ENCODE measurements at places on chromosomes 5 and 9. TPM values are rescaled to one million over a fixed set of nuclear protein-coding genes. Genes with fewer than 3 reads are reported as not detected.

GRCh38 chr9:93096811-93097382, 880 bp downstream of the CARD19 start:
- no peak for DNase-seq

LCN9 gene
- not detected for total RNA-seq

URM1 gene
- 49.8 TPM for total RNA-seq

DNA sequence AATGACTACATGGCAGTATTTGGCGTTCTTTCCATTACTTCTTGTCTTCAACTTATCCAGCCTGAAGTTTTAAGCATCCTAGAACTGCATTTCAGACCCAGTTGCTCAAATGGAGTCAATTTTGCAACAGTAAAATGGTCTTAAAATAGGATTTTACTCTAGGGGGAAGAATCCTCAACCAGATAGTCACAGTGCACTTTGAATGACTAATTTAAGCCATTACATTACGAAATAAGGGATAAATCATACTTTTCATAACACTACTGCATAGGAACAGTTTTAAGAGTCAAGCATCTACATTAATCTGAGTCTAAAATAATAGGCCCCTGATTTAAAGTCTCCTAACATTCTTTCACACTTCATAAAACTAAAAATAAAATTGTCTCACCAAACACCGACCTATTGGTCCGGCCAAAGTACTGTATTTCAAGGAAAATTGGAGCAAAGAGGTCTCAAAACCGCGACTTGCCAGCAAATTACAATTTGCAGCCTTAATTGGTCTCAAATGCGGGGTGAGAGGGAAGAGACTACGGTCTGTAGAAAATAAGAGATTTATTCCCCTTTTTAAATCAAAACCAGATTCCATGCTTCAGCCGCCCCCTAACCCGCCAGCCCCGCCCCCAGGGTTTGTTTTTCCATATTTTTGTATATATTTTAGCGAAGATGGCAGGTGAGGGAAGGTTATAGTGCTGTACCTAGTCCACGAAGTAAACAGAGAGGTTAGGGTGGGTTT, 1.2 kb upstream of the SMARCA2 start:
- DNase-seq: no peak

NIPSNAP3A gene
- total RNA-seq: 20.3 TPM

CCL27 gene
- not detected for total RNA-seq

DNA sequence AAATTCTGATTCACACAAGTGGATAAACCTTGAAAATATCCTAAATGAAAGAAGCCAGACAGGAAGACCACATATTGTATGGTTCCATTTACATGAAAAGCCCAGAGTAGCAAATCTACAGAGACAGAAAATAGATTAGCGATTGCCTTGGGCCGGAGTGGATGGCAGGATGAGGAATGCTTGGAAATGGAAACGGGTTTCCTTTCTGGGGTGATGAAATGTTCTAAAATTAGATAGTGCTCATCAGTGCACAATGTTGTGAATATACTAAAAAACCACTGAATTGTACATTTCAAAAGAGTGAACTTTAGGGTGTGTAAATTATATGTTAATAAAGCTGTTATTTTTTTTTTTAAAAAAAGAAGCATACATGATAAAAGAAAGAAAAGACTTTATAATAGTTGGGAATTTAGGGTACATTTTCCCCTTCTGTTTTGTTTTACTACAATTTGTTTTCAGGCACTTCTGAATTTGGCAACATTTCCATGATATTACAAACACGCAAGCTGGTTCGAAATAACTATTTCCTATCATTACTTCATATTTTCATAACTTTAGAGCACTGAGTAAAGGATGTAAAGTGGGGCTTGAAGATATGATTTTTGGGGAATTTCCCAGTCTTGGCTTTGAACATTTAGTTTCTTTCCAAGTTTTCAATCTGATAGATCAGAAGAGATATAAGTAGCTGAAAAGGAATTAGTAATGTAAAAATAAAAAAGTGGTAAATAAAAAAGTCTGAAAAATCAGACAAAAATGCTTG, 23.9 kb downstream of the SLC35A4 start:
- DNase-seq: no peak

GRCh38 chr5:81950996-81951395, 20.8 kb upstream of the ATG10 start:
- DNase-seq: no peak

GRCh38 chr9:75385236-75385635, 296.9 kb downstream of the OSTF1 start:
- DNase-seq: no peak

DNA sequence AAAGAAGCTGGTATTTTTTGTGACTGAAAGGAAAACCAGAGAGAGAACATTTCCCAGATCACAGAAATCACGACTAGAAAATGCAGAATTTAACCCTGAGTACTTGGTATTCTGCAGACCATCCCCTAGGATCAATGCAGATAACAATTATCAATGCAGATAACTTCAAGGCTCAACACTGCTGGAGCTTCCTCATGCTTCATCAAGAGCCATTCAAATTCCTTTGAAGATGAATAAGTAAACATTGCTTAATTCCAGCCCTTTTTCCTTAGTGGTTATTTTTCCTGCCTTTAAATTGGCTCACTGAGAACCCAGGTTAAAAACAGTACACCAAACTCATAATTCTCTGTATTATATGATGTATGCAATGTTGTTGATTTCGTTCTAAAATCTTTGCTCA, 370.1 kb upstream of the TLE4 start:
- DNase-seq: no peak

C9orf152 gene
- not detected for total RNA-seq

PTGDS gene
- total RNA-seq: 4,014 TPM

PCA3 gene
- not detected for total RNA-seq

BBLN gene
- total RNA-seq: 46.2 TPM

GRCh38 chr5:97088774-97089148, 53.6 kb downstream of the LIX1 start:
- DNase-seq: no peak

GRCh38 chr5:33657176-33657575, 216.4 kb downstream of the TARS1 start:
- DNase-seq: no peak

DNA sequence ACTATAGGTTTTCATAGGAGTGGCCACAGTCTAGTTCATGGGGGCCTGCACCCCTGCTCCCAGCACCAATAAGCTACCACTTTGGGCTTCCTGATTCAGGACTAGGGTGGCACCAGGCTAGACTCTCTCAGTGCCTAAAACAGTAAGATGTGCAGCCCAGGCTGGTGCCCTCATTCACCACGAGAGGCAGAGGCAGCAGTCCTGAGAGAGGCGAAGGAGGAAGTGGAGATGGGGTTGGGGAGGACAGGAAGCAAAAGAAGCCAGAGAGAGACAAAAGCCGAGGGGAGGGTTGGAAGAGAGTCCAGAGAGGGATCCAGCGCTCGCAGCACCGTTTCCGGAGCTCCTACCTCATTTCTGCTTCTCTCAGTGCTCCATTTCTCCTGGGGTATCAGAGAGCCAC, 180.9 kb downstream of the MED10 start:
- DNase-seq: no peak

DNA sequence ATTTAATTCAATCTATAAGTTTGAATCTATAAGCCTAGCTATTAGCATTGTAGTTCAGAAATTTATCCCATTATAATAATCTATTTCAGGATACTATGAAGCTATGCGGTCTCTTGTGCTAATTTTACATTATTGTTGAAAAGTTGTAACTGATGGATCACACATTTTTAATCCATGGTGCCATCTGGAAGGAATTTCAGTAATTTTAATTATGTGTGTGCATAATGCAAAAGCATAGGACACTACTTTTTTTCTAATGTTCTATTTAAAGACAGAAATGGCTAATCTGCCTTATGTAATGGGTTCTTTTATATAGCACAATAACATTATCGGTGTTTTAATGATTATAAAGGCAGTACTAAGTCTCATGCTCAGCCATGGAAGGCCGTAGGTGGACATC, 90.6 kb downstream of the HOMER1 start:
- no peak for DNase-seq

DNA sequence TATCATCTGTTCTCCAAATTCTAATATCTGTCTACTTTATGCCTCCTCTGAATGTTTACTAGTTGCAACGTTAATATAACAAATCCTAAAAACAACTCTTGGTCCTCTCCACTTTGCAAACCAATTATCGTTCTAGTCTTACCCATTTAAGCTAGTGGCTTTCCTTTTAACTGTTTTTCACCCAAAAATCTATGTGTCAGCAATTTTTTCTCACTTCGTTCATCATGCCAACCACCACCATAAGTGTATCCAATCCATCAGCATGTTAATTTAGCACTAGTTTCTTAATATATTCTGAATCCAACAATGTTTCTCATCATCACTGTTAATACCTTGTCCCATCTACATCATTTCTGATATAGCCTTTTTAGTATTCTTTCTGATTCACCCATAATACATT, 90.0 kb upstream of the RORB start:
- DNase-seq: no peak

GRCh38 chr9:133113949-133114885, 6.8 kb downstream of the RALGDS start:
- peak; percentile 41 for DNase-seq

SWI5 gene
- total RNA-seq: 18.4 TPM

DNA sequence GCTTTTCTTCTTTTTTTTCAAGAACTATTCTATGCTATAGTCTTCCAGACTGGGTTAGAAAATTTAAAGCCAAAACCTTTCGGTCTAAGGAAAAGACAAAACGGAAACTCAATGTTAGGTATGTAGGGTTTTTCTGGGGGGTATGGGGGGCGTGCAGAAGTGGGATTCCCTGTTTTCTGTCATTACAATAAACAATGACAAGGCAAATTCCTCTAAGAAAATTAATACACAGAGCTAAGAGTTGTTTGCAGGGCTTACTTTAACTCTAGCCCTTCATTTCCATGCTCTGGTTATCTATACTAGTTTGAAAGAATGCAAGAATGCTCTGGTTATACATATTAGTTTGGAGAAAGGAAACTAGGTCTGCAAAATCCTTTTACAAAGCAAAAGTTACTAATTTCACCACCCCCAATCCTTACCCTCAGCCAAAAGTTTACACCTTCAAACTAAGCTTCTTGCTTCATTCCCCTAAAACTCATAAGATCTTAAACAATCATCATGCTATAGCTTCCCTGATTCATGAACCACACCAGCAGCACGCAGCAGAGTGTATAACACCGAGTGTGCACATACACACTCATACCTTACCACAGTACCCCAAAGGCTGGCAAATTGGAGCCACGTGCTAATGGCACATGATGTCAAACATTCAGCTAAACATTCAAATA, 89.1 kb upstream of the NR5A1 start:
- no peak for DNase-seq

DNA sequence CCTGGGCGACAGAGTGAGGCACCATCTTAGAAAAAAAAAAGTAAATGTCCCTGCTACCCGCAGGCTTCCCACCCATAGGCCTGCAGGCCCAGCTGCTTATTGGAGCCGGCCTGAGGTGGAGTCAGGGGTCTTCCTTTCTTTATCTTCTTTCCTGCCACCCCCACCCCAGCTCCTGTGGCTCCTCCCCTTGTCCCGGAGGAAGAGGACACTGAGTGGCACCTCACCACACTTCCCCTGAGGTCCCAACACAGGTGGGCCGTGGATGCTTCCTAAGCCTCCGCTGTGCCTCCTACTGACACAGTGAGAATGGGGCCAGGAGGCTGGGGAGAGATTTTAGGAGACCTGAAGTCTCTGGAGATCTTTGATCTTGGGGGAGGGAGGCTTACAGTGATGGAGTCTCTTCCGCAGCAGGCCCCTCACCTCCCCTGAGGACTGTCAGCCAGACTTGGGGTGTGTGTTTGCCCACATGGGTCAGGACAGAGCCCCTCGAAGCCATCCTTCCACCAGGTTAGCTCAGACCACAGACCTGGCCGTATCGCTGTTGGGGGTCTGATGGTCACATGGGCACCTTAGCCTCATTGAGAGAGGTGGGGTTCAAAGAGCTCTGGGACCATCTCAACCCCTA, 135.4 kb upstream of the IER5L start:
- DNase-seq: no peak

GRCh38 chr9:33703430-33704102, 91.8 kb upstream of the PRSS3 start:
- DNase-seq: no peak

GRCh38 chr5:94192658-94193391, 425.6 kb downstream of the KIAA0825 start:
- DNase-seq: no peak

DNA sequence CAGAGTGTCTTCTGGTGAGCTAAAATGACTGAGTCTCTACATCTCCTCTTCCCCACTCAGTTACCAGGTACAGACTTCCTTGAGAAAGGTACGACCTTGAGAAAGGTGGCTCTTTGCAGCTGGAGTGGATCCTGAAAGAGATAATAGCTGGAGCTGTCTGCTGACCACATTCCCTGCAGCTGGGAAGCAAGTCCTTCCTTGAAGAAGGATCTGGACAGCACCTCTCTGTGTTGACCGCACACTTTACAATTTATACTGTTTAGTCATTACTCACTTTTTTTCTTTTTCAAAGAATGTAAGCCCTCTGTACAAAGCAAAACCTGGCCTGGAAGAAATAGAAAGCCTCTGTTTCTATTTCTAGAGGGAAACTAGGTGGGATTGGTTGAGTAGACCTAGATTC, 148.8 kb downstream of the MACIR start:
- no peak for DNase-seq

ORM2 gene
- 1.6 TPM for total RNA-seq

NUTM2F gene
- not detected for total RNA-seq

GRCh38 chr5:122097391-122097790, 19.3 kb upstream of the LOX start:
- DNase-seq: no peak

SLC22A4 gene
- 3.3 TPM for total RNA-seq

MUSK gene
- 1.1 TPM for total RNA-seq

DNA sequence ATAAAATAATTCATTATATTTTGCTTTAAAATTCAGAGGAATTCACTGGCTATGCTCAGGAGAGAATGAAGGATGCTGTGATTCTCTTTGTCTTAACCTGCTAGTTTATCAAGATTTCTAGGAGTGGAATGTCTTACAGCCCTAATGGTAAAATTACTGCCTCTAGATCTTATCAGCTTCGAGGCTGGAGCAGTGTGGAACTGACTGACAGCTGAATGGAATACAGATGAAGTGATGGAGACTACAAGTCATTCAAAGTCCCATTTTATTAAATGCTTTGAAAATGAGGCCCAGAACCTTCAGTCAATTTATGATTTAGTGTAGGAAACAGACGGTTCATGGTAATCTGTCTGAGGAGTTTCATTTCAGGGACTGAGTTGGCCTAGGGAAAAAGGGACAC, 202.1 kb downstream of the RFX3 start:
- DNase-seq: no peak

Measured in left cardiac atrium (tissue), 4 donors.